ENCODE measurements at places on chromosomes 1 and 21.
A peak's percentile ranks its signal among the peaks of the same experiment; 100 is the strongest.

- peak; percentile 44 for DNase-seq
Observed at GRCh38 chr1:200979574-200980451, 43.7 kb downstream of the KIF21B start.

DNA sequence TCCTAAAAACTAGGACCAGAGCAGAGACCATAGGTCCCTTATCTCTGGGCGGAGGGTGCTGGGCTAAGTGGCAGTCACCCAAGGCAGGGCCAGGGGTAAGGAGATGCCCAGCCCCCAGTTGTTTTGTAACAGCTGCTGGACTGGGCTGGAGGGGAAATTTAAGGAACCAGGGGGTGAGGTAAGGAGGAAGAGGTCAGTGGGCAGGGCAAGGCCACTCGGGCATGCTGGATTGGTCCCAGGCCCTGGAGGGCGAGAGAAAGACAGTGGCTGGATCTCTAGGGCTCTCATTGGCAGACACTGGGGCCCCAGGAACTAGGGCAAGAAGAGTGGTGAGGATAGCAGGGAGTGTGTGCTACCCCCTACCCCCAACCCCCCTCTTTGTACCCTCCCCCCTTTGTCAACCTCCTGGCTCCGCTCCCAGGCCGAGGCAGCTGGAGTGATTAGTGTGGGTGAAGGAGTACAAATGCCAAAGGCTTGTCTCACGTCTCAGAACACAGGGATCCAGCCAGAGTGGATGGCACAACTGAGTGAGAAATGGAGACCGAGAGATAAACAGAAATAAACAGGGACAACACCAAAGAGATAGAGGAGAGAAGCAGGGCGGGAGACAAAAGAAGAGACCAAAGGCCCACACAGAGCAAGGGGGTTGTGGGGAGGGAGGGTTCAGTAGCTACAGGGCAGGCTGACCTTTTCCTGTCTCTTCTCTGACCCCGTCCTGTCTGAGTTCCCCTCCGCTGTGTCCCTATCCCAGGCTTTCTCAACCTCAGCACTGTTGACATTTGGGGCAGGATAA is 20.5 kb upstream of the THRAP3 start:
- no peak for DNase-seq

DNA sequence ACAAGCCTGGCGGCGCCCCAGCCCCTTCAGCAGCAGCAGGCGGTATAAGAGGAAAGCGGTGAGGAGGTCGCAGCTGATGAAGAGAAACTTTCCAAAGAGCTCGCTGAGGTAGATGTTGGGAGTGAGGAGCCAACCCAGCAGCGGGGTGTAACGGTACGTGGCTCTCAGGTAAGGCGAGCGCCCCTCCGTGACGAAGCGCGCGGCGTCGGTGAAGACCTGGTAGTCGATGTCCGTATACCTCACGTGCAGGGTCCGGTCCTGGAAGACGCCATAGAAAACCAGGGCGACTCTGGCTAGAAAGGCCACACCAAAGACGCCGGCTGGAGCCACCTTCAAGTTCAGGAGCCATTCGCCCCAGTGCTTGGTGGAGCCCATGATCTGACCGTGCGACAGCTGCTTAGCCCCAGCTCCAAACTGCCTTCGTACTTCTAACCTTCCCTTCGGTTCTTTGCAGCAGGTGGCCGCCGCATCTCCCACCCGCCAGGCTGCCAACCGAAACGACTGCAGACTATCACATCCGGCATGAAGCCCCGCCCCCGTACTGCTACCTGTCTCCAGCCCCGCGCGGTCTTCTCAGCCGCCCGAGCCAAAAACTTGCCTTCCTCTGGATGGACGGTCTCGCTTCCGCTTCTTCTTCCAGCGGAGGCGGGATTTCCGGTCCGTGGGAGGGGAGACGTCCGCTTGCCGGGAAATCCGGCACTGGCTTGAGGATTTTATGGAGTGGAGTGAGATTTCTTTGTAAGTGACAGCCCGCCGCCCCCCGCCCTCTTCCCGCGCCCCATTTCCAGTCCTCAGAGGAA is at the start of gene PIGM:
Gene PIGM (minus strand): TSS at position 626 of the 800 bp plus-strand sequence. CDS start 251 bp downstream, at position 375.
- DNase-seq: peak; percentile 90

GRCh38 chr1:110056285-110056683 is 14.2 kb downstream of the ALX3 start:
- no peak for DNase-seq

DNA sequence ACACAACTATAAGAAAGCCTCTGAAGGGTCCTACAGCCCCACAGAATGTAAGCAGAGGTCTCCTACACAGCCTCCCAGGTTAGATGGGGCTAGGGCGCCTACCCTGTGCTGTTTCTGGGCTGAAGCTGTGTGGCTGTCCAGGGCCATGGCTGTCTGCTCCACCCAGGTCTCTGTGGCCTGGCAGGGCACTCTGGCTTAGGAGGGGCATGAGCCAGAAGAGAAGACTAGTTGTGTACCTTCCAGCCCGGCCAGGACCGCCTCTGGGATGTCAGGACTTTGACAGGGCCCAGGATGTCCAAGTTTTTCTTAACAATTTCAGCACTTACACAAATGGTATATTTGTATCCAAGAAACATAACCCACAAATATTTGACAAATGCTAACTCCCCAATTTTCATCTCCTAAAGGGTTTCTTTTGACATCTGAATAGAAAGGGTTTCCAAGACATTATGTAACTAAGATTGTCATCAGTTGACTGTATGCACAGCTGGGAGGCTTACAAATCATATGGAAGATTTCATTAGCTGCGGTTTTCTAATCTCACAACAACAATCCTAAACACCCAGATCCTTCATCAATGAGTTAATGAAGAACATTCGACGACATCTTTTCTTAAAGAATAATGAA is 80.5 kb downstream of the HSF2BP start:
- DNase-seq: no peak

DNA sequence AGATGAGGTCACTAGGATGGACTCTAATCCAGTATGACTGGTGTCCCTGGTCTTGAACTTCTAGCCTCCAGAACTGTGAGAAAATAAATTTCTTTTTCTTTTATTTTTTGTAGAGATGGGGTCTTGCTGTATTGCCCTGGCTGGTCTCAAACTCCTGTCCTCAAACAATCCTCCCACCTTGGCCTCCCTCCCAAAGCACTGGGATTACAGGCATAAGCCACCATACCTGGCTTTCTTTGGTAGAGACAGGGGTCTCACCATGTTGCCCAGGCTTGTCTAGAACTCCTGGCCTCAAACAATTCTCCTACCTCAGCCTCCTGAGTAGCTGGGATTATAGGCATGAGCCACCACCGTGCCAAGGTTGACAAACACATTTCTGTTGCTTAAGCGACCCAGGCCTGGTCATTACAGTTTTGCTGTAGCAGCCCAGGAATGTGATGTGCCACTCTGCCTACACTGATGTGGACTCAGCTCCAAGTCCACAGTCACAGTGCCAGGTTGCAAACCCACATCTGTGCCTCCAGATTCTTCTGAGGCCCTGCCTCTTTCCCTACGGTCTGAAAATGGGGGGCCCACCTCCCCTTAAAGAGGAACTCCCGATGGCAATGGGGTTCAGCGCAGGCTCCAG is 15.9 kb downstream of the PYCR2 start:
- DNase-seq: no peak

GRCh38 chr1:61085206-61085982 is 3.0 kb downstream of the NFIA start:
- no peak for DNase-seq

DNA sequence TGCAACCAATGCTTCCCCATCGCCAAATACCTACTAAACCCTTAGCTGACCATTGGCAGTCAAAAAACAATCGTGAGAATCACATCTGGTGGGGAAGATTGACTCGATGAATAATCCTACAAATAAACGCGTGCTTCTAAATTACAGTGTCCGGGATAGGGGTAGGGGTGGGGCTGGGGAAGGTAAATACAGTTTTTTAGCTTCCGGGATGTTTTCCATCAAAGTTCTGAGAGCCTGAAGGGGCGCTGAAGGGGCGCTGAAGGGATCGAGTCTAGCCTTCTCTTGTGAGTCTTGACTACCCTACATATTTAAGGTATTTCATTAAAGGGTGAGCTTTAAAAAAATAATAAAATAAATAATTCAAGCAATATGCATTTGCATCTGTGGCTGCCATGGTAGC is 40.5 kb downstream of the RRAGC start:
- DNase-seq: no peak

DNA sequence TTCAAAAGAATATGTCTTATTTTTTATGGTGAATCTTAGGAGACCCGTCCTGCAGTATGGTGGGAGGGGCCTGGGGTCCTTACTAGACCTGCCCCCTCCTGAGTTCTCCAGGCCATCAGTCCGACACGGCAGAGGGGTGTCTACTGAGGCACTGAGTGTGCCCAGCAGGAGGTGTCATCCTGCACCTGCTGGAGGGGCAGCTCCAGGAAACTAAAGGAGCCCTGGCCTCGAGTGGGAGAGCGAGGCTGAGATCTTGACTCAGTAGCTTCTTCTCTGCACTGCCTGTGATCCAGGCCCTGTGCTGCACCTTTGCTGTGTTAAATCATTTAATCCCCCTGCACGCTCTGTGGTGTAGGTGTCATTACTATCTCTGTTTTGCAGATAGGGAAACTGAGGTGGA is 587.7 kb downstream of the PTPRU start:
- no peak for DNase-seq

GRCh38 chr1:168371477-168371876 is 90.8 kb downstream of the TBX19 start:
- no peak for DNase-seq

GRCh38 chr1:7460807-7461206 is 310.3 kb upstream of the VAMP3 start:
- DNase-seq: no peak

DNA sequence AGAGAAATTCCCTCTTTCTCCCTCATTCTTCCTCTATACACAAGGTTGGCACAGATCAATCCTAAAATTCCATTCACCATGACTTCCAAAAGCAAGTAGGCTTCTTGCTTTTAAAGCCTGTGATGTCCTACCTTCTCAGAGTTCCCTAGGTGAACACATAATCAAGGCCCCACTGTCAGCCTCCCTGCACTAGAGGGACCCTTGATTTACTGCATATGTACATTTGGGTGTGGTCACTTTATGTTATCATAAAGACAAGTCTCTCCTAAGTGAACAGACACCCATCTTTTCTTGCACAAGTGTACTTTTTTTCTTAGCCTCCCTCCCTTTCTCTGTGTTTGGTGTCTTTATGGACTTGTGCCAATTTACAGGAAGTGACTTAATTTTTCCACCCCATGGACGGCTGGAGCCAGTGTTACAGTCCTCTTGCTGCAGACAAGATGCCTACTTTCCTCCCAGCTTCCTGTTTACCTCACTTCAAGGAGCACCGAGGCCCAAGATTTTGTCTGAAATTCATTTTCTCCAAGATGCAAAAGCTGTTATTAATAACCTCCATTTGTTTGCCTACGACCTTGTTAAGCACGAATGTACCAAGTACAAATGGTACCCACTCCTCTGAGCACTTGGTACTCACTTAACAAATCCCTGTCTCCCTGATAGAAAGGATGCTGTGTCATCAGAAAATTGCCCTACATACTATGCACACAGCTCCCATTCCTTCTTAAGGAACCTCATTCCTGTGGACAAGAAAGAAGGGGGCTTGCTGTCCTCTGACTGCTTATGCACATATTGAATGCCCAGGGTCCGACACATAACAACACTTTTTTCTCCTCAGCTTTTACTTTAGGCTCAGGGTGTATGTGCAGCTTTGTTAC is 82.8 kb upstream of the SLC44A3 start:
- no peak for DNase-seq

DNA sequence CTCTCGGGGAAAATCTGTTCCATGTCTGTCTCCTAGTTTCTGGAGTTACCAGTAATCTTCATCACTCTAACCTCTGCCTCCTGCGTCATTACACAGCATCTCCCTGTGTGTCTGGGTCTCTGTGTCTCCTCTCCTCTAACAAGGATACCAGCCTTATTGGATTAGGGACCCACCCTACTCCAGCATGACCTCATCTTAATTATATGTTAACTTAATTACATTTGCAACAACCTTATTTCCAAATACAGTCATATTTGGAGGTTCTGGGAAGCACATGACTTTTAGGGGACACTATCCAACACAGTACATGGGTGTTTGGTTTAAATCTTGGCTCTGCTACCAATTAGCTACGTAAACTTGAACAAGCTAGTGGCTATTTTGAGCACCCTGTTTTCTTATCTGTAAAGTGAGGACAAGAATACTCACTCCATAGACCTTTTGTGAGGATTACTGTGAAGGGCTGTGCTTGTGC is 83.9 kb upstream of the SGIP1 start:
- no peak for DNase-seq

- no peak for DNase-seq
Observed at GRCh38 chr1:165840423-165840822, 13.0 kb downstream of the UCK2 start.

GRCh38 chr1:181327796-181328195 is 155.5 kb upstream of the CACNA1E start:
- no peak for DNase-seq

- DNase-seq: no peak
Observed at GRCh38 chr21:43203591-43203990, 34.8 kb downstream of the CRYAA start.

GRCh38 chr21:36415375-36415774 is 30.2 kb downstream of the CHAF1B start:
- DNase-seq: no peak

- peak; percentile 77 for DNase-seq
Observed at GRCh38 chr1:181141431-181141910, 53.0 kb downstream of the IER5 start.

- DNase-seq: peak; percentile 17
Observed at GRCh38 chr1:168362991-168363390, 82.3 kb downstream of the TBX19 start.
